Stomach (tissue), 19 donors: ENCODE measurements at places on chromosomes 2 and 18. TPM values are rescaled to one million over a fixed set of nuclear protein-coding genes. Genes with fewer than 3 reads are reported as not detected.

PAIP2B gene
- polyA plus RNA-seq = 5.4 TPM

NR4A2 gene
- 4.7 TPM for polyA plus RNA-seq

SERPINB3 gene
- polyA plus RNA-seq = 46.5 TPM

CFAP221 gene
- 0.80 TPM for polyA plus RNA-seq

DQX1 gene
- polyA plus RNA-seq = 2.1 TPM

HAAO gene
- polyA plus RNA-seq = 4.0 TPM

SERTAD2 gene
- 2.9 TPM for polyA plus RNA-seq

CGREF1 gene
- polyA plus RNA-seq = 2.3 TPM

TTC39C gene
- polyA plus RNA-seq = 10.8 TPM

GKN2 gene
- polyA plus RNA-seq = 744 TPM

UGT1A8 gene
- not detected for polyA plus RNA-seq
